ENCODE measurements at places on chromosomes 7 and 10.

DNA sequence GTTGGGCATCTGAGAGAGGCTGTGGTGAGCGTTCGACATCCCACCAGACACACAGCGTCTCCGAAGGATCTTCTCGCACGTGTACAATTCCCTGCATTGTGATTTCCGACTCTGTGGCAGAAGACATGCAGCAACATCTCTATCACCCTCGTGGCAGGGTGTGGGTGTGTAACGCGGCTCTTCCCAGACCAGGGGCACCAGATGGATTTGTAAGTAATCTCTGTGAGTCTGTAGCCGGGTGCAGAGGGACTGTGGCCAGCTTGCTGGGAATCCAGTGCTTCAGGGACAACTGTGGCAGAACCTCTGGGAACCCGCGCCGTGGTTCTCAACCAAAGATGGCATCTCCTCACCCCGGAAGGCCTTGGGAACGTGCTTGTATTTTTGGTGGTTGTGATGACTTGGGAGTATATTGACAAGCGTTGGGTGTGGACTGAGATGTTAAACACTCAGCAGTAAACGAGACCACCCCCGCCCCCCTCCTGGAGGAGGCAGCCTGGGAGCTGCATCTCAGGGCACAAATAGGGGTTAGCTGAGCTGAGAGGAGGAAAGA, 21.2 kb downstream of the FOXL3 start:
- H3K27ac ChIP-seq, result no peak overlapping the region
- H3K4me1 ChIP-seq, result no peaks in the 10 kb centered on the region
- H3K27me3 ChIP-seq, result peaks cover 25% of the 10 kb centered on the region
- ATAC-seq, result no peak
- H3K36me3 ChIP-seq, result no peaks in the 10 kb centered on the region
- H3K4me3 ChIP-seq, result no peak overlapping the region

GRCh38 chr7:120097774-120098173, 175.2 kb upstream of the KCND2 start:
- H3K27ac ChIP-seq, result no peak overlapping the region
- no peak overlapping the region for H3K4me3 ChIP-seq
- no peak for ATAC-seq
- H3K4me1 ChIP-seq, result no peaks in the 10 kb centered on the region

- H3K27ac ChIP-seq, result no peak overlapping the region
- no peak overlapping the region for H3K4me3 ChIP-seq
- peaks cover 21% of the 10 kb centered on the region for H3K4me1 ChIP-seq
- no peak for ATAC-seq
- no peaks in the 10 kb centered on the region for H3K36me3 ChIP-seq
These were observed 115.1 kb downstream of the ICA1 start for GRCh38 chr7:8146788-8147413.

GRCh38 chr10:109591601-109592000, 331.7 kb downstream of the XPNPEP1 start:
- H3K4me1 ChIP-seq, result no peaks in the 10 kb centered on the region
- H3K27ac ChIP-seq, result no peak overlapping the region
- H3K4me3 ChIP-seq, result no peak overlapping the region

DNA sequence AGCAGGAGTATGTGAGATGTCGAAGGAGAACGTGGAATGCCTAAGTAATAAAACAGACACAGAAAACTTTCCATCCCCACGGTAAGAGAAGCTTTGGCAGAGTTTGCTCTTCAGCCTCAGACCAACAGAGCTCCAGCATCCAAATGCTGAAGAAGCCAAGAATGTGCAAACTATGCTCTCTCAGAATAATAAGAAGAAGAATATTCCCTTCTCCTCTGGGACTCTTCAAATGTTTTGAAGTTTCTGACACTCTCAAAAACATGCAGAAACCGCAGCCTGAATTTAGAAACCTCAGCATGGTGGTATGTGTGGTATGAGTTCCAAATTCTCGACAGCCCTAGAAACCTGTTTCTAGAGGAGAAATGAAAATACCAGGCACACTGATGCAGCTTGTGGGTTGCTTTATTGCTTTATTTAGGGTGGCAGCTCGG, 113.3 kb downstream of the KCNMA1 start:
- H3K4me1 ChIP-seq, result no peaks in the 10 kb centered on the region
- no peaks in the 10 kb centered on the region for H3K36me3 ChIP-seq
- H3K27me3 ChIP-seq, result peaks cover 12% of the 10 kb centered on the region
- no peak overlapping the region for H3K27ac ChIP-seq
- H3K4me3 ChIP-seq, result no peak overlapping the region

- no peak overlapping the region for H3K27ac ChIP-seq
- H3K27me3 ChIP-seq, result no peaks in the 10 kb centered on the region
- ATAC-seq, result no peak
- H3K4me1 ChIP-seq, result no peaks in the 10 kb centered on the region
- H3K4me3 ChIP-seq, result no peak overlapping the region
- H3K36me3 ChIP-seq, result no peaks in the 10 kb centered on the region
These were observed 165.7 kb downstream of the NPSR1 start for GRCh38 chr7:34823650-34824258.

DNA sequence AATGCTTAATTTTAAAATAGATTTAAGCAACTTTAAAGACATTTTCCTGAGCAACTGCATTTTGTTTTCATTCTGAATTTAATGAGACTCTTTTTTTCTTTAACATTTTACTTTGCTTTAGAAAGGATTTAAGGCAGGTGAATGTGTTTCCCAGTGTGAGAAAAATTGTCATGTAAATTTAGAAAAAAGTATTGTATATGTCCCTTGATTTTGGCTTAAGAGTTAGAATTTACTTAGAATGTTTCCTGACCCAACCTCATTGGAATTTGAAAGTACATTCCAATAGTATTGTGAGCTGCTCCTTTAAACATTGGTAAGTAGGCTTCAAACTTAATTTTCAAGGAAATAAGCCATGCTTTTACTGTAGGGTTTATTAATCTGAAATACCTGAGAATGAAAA, 110.2 kb downstream of the PTEN start:
- no peak for ATAC-seq
- H3K27ac ChIP-seq, result no peak overlapping the region
- H3K27me3 ChIP-seq, result no peaks in the 10 kb centered on the region
- no peaks in the 10 kb centered on the region for H3K36me3 ChIP-seq

GRCh38 chr10:98028168-98028770, 2.2 kb downstream of the CRTAC1 start:
- H3K4me3 ChIP-seq, result no peak overlapping the region
- H3K27ac ChIP-seq, result no peak overlapping the region
- peak; percentile 44 for ATAC-seq
- H3K27me3 ChIP-seq, result peaks cover 62% of the 10 kb centered on the region

GRCh38 chr10:132336064-132336746, 4.2 kb downstream of the LRRC27 start:
- H3K27ac ChIP-seq, result peak overlapping the region; percentile 87
- ATAC-seq, result no peak
- H3K4me1 ChIP-seq, result peaks cover 31% of the 10 kb centered on the region
- peaks cover 21% of the 10 kb centered on the region for H3K36me3 ChIP-seq
- H3K27me3 ChIP-seq, result no peaks in the 10 kb centered on the region

- H3K27ac ChIP-seq, result no peak overlapping the region
- no peaks in the 10 kb centered on the region for H3K27me3 ChIP-seq
- H3K36me3 ChIP-seq, result peaks cover 6% of the 10 kb centered on the region
- ATAC-seq, result no peak
- peaks cover 14% of the 10 kb centered on the region for H3K4me1 ChIP-seq
These were observed 6.9 kb upstream of the BPGM start for GRCh38 chr7:134639683-134640279.

DNA sequence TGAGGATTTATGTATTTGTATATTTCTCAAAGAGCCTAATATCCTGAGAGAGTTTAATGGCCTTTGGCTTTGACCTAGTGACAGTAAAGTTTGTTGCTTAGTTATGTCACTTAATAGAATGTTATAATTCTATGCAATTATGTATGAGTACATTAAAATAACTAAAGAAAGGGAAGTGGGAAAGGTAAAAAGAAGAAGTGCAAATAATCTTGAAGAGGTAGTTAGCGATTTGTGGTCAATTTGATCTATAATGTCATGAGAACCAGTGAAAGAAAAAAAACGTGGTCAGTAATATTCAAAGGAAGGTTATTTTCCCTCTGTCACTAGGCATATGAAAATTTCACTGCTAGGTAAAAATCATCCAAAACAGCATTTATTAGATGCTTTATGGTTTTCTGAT, 143.4 kb upstream of the LSM8 start:
- no peak overlapping the region for H3K27ac ChIP-seq
- ATAC-seq, result peak; percentile 55
- H3K4me1 ChIP-seq, result peaks cover 20% of the 10 kb centered on the region
- no peaks in the 10 kb centered on the region for H3K27me3 ChIP-seq
- H3K36me3 ChIP-seq, result no peaks in the 10 kb centered on the region

DNA sequence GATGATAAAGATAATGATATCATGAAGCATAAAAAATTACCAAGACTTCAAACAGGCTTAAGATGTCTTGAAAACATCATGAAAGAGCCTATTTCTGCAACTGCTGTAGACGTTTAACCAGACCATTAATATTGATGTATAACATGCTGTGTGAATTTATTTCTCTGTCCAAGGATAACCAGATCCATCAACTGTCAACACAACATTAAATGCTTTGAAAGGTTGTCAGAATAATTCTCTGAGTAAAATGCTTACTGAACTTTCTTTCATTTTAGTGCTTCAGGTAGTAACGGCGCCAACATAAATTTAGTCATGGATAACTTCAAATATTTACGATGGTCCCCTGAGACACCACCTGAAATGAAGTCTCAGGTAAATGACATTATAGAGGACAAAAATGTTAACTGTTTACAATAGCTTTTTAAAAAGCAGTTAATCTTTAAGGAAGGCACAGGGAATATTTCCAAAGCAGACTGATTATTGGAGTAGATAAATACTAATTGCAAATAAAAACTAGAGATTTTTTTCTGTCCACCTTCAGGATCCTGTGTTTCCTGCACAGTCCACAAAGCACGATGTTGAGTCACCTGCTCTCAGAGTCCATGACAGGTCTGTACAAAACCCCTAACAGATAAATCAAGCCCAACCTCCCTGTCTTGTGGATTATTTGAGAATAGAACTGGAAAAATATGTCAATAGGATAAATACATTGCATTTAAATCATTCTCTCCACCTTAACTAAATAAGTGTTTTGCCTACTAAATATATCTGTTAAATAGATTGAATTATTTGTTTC, 1213.2 kb downstream of the XPNPEP1 start:
- no peaks in the 10 kb centered on the region for H3K27me3 ChIP-seq
- H3K4me1 ChIP-seq, result no peaks in the 10 kb centered on the region
- ATAC-seq, result no peak
- no peaks in the 10 kb centered on the region for H3K36me3 ChIP-seq
- no peak overlapping the region for H3K4me3 ChIP-seq

DNA sequence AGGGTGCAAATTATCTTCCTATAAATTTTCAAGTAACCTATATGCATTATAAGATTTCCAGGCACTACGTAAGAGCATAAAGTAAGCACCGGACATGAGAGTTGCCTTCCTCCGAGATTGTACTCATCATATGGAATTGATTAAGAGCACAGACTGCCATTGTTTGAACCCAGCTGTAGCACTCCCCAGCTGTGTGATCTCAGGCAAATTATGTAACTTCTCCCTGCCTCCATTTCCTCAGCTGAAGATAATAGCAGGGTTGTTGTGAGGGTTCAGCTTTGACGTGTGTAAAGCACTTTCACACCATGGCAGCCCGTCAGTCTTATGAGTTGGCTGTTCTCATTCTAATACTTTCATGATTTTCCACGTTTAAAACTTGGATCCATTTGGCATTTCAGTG, 122.6 kb downstream of the ITIH5 start:
- no peak overlapping the region for H3K4me3 ChIP-seq
- no peak overlapping the region for H3K27ac ChIP-seq
- no peak for ATAC-seq

- no peak overlapping the region for H3K4me3 ChIP-seq
- ATAC-seq, result peak; percentile 78
- H3K27ac ChIP-seq, result peak overlapping the region; percentile 85
- peaks cover 5% of the 10 kb centered on the region for H3K36me3 ChIP-seq
These were observed 66.7 kb upstream of the FGL2 start for GRCh38 chr7:77266291-77266794.

GRCh38 chr10:34687434-34688210, 127.5 kb downstream of the PARD3 start:
- H3K27ac ChIP-seq, result no peak overlapping the region
- H3K27me3 ChIP-seq, result no peaks in the 10 kb centered on the region
- no peaks in the 10 kb centered on the region for H3K36me3 ChIP-seq
- no peaks in the 10 kb centered on the region for H3K4me1 ChIP-seq
- ATAC-seq, result no peak

DNA sequence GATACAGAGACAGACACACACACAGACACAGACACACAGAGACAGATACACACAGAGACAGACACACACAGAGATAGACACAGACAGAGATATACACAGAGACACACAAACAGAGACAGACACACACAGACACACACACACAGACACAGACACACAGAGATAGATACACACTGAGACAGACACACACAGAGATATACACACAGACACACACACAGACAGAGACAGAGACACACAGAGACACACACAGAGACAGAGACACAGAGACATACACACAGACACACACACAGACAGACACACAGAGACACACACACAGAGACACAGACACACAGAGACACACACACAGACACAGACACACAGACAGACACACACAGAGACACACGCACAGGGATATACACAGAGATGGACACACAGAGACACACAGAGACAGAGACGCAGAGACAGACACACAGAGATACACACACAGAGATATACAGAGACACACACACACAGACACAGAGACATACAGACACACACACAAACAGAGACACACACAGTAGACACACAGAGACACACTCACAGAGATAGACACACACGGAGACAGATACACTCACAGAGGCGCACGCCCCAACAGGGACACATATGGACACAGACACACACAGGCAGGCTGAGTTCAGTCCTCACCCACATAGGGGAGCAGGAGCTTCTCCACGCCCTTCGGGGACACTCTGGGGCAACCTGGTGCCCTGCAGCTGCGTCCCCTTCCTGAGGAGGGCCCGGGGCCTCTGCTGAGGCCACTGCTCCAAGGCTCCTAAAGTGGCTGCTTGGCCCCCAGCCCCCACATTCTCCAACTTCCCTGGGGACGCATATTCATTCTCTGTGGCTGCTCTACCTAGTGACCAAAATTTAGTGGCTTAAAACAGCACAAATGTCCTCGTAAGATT, 10.3 kb upstream of the PPP2R2D start:
- no peaks in the 10 kb centered on the region for H3K36me3 ChIP-seq
- H3K27ac ChIP-seq, result no peak overlapping the region
- no peak for ATAC-seq
- H3K27me3 ChIP-seq, result peaks cover 12% of the 10 kb centered on the region
- no peak overlapping the region for H3K4me3 ChIP-seq
- no peaks in the 10 kb centered on the region for H3K4me1 ChIP-seq

DNA sequence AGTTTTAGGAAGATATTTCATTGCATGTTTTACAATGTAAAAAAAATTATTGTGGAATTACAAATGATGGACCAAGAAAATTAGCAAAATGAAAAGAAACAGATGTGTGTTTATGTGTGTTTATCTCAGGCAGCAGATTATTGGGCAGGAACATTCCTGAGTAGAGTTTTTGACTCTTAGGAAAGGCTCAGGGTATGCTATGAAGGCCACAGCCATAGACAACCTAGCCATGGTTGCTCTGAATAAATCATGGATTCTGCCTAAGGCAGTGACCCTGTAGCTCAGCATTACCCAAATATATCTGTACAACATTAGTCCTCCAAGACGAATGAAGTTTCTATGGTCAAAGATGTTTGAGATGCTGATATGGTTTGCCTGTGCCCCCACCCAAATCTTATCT, 298.3 kb downstream of the PTEN start:
- no peaks in the 10 kb centered on the region for H3K36me3 ChIP-seq
- H3K27ac ChIP-seq, result no peak overlapping the region
- H3K27me3 ChIP-seq, result no peaks in the 10 kb centered on the region
- H3K4me3 ChIP-seq, result no peak overlapping the region
- H3K4me1 ChIP-seq, result peaks cover 20% of the 10 kb centered on the region

Data from stimulated activated memory B cell treated with anti-CD40 and anti-IgM and Interleukin-4, amounts not matched to agents 10 μg/mL and 1 μg/mL and 100 μg/mL, for 72 hours (primary cell).